ENCODE measurements at places on chromosomes 6 and 20.
A peak's percentile ranks its signal among the peaks of the same experiment; 100 is the strongest.

DNA sequence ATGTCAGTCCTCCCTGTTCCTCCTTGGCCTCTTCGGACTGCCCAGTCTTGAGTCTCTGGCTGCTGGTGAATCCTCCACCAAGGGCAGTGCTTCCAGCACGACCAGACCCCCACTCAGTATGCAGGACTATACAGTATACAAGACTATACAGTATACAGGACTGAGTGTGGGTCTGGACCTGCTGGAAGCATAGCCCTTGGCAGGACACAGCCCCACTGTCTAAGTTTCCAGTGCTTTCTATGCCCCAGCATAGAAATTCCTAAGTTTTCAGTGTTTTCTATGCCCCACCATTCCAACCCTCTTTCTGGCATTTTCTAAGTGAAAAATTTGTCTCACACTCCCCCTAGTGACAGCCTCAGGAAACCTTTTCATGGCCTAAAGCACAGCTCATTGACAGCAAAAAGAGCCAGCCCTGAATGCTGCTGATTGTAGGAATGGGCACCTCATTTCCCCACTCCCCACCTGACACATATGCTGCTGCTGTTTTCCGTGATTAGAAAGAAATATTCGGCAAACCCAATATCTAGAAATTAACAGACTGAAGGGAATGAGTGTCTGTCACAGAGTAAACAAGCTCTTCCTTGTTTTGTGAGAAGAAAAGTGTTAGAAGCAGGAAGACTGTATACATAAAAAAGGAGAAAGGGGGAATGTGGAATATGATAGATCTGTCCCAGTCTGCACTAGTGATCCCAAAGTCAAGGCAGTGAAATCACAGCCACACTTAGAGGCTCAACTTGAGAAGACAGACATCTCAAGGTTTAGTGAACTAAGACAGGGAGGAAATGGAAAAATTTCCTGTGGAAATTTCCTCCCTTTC is 206.9 kb downstream of the IBTK start:
- peak; percentile 51 for DNase-seq

- DNase-seq, result no peak
These were observed 8.6 kb upstream of the LY6G5C start for GRCh38 chr6:31689249-31690110.

DNA sequence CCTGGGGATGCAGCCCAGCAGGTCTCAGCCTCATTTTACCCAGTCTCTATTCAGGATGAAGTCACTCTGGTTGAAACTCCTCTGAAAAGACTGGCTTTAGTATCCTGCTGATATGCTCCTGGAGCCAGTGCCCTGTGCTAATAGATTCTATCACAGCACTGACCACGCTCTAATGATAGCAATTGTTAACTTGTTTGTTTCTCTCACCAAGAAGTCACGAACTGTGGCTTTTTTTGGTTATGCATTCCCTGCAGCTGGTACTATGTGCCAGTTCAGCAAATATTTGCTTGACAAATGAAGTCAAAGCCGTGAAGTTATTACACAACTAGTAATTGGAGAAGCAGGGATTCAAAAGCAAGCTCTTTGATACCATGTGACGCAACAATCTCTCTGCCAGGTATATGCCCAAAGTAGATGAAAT is 754.6 kb downstream of the KIF16B start:
- no peak for DNase-seq

- DNase-seq, result no peak
These were observed 62.1 kb upstream of the RGS17 start for GRCh38 chr6:153192943-153193885.

GRCh38 chr20:53693262-53693871 is 99.7 kb upstream of the ZNF217 start:
- no peak for DNase-seq

DNA sequence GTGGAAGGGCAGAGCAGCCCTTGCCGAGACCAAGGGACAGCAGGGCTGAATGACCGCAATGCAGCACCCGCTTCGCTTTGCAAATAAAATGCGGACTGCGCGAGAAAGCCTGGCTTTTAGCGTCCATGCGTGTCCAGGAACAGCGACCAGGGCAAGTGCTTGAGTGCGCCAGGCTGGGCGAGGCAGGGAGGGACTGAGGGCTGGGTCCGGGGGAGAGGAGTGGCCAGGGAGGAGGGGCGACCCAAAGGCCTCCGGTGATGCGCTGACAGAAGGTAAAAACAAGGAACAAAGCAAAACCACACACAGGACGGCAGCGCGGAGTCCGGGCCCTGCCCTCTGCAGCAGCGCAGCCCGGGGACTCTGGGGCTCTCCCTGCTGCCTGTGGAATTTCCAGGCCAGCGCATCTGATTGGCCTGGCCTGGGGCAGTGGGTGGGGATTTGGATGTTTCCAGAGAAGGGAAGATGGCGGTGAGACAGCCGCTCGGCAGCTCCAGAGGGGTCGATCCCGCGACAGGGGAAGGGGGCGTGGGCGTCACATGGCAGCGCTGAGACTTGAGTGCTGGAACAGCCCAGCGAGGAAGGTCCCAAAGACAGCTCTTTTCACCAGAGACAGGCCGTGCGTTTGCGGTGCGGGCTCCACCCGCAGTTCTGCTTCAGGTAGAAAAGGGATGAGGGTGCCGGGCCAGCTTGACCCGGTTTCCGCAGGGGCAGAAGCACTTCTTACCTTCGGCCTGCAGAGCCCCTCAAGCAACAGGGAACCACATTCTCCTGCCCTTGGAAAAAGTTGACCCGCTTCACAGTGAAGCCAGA is 51.8 kb downstream of the SSR1 start:
- DNase-seq, result peak; percentile 93

- no peak for DNase-seq
These were observed 357.3 kb downstream of the THBS2 start for GRCh38 chr6:168896321-168896720.

- no peak for DNase-seq
These were observed 19.0 kb upstream of the TRDN start for GRCh38 chr6:123655521-123656306.

DNA sequence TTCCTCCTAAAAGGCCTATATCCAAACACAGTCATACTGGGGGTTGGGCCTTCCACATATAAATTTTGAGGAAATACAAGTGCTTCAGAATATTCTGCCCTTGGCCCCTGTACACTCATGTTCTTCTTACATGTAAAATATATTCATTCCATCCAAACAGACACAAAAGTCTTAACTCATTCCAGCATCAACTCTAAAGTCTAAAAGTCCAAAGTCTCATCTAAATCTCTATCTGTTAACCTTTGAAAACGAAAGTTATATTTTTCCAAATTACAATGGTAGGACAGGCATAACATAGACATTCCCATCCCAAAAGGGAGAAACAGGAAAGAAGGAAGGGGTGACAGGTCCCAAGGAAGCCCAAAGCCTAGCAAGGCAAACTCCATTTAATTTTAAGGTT is 215.4 kb upstream of the THBS2 start:
- no peak for DNase-seq

All from HAP-1 (cell line).